ENCODE measurements at places on chromosomes 7 and 10. TPM values are rescaled to one million over a fixed set of nuclear protein-coding genes. Genes with fewer than 3 reads are reported as not detected.

FGFBP3 gene
- total RNA-seq, result 28.5 TPM

UCN3 gene
- not detected for total RNA-seq

GPNMB gene
- 2.2 TPM for total RNA-seq

ASB10 gene
- not detected for total RNA-seq

TRIM8 gene
- 34.1 TPM for total RNA-seq

NKX2-3 gene
- not detected for total RNA-seq

C7orf57 gene
- 1.3 TPM for total RNA-seq

NEUROG3 gene
- total RNA-seq, result not detected

HIPK2 gene
- total RNA-seq, result 27.5 TPM

KRIT1 gene
- total RNA-seq, result 130 TPM

OR2A1 gene
- total RNA-seq, result not detected

SPDYE2B gene
- not detected for total RNA-seq

AKR1C8 gene
- not detected for total RNA-seq

ZMIZ2 gene
- total RNA-seq, result 41.9 TPM

FAM107B gene
- 85.8 TPM for total RNA-seq

LRRN3 gene
- 117 TPM for total RNA-seq

NEUROD6 gene
- total RNA-seq, result 439 TPM

OR13A1 gene
- 0.63 TPM for total RNA-seq

SLC18A3 gene
- total RNA-seq, result not detected

All from parietal lobe (tissue), 2 donors.